AG09309 (cell line): ENCODE measurements at places on chromosomes 5 and 9.

GRCh38 chr9:83062651-83063527 lies at the start of gene RASEF:
RASEF (minus strand) TSS chr9:83063142; CDS start chr9:83062867, 275 bp downstream.
- DNase-seq, result no peak

- DNase-seq, result no peak
Measured at GRCh38 chr5:77192441-77193050, 17.9 kb upstream of the PDE8B start.

DNA sequence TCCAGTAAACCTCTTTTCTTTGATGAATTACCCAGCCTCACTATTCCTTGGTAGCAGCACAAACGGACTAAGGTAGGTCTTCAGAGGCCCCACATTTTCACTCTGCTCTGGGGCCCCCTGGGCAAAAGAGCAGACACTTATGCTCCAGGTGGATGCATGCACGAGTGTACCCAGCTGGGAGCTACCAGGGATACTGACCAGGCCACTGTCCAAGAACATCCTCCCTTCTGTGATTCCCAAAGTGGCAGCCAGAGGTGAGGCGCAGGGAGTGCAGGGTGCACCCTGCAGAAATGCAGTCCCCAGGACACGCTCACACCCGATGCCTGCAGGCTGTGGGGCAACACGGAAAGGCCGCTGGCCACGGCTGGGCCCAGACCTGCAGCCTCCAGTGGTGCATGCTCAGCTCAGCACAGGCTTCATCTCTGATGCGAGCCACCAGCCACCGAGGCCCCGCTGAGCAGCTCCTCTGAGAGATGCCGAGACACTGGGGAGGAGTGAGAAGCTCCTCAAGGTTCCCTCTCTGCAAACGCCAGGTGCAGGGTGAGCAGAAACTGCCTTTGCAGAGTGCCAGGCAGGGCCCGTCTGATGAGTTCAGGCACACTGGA lies 48.1 kb upstream of the OLFM1 start:
- DNase-seq, result no peak

DNA sequence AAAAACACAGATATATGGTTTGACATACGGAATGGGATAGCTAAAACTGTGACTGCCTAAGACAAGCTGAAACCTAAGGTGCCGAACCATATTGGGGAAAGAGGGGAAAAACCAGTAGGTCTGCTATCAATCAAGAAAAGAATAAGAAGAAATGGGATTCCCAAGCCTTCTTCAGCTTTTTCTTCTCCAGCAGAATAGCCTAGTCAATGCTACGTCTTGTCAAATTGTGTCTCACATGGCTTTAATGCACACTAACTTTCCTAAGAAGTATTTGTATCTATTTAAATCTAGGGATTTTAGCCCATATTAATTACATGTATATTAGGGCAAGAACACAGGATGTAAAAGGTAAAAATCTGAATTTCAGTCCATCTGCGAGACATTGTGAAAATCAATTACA lies 797 bp upstream of the FBXO38 start:
- no peak for DNase-seq

DNA sequence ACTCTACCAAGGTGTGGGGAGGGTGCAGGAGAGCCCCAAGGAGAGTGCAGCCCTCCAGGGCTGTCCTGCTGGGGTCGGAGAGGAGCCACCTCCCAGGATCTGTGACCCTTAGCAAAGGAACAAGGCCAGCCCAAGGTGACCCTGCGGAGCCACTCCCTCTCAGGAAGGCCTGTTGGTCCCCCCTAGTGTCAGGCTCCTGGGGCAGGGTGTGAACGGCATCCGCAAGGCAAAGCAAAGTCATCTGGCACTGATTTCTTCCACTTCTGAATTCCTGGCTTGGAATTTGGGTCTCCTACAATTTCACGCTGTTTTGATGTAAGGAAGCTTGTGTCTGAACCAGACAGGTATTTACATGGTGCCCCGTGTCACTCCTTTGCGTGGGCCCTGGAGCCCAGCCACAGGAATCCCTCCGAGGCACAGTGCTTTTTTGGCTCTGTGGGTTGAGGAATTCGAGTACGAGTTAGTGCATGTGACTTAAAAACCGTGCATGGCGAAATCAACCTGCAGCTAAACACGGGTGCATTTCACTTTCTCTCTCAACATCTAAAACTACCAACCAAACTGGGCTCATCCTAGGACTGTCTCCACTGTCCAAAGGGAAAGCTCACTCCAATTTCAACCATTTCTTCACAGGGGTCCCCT lies 24.5 kb upstream of the GFPT2 start:
- no peak for DNase-seq

DNA sequence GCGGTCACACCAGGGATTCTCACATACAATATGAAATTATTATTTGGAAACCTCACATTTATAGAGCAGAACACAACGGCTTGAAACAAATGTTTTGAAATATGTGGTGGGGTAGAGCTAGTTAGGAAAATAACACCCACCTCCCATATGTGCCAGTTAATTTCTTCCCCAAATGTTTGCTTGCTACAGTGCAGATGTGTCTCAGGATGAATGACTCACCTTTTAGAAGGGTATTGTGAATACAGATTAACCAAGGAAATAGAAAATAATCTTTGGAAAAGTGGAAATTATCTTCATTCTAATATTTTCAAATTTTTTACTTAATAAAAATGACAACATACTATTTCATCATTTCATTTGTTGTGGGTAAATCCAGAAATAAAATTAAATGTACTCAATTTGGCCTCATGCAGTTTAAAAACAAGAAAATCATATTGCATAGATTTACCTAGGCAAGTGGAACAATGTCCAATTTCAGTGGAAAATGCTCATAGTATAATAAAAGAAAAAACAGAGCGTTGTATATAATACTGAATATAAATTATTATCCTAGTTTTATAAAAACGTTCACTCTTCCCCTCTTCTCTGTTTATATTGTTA lies 39.3 kb upstream of the RICTOR start:
- DNase-seq, result no peak

GRCh38 chr5:139113892-139114291 lies 84.3 kb downstream of the SIL1 start:
- DNase-seq, result no peak

GRCh38 chr9:132243156-132244074 lies 81.6 kb downstream of the NTNG2 start:
- no peak for DNase-seq

- DNase-seq, result no peak
Measured at GRCh38 chr9:74205056-74205455, 292.1 kb upstream of the RORB start.

GRCh38 chr9:90580576-90580975 lies 62.0 kb downstream of the DIRAS2 start:
- DNase-seq, result no peak

GRCh38 chr5:90220554-90220953 lies 189.0 kb downstream of the CETN3 start:
- no peak for DNase-seq

DNA sequence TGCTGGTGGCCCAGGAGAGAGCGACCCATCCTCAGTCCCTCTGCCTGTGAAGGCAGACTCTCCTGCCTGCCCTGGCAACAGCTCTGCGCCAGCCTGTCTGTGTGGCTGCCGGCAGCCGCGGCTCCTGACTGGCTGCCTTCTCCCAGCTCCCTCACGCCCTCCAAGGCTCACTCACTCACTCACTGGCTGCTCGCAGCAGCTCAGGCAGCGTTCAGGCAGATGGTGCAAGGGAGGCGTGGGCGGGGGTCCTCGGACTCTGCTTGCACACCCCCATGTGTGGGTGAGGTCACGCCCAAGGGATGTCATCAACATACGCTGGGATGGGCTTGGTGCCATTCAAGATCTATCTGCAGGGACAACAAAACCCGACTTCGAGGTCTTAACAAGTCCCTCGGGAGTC lies 66.7 kb downstream of the DAB2IP start:
- no peak for DNase-seq
